AG20443 (cell line): ENCODE measurements at places on chromosomes 6 and 20.
A peak's percentile ranks its signal among the peaks of the same experiment; 100 is the strongest.

- no peak for DNase-seq
These were observed 37.0 kb upstream of the PXDC1 start for GRCh38 chr6:3788408-3789017.

GRCh38 chr6:1383729-1384548 lies 5.4 kb upstream of the FOXF2 start:
- no peak for DNase-seq

DNA sequence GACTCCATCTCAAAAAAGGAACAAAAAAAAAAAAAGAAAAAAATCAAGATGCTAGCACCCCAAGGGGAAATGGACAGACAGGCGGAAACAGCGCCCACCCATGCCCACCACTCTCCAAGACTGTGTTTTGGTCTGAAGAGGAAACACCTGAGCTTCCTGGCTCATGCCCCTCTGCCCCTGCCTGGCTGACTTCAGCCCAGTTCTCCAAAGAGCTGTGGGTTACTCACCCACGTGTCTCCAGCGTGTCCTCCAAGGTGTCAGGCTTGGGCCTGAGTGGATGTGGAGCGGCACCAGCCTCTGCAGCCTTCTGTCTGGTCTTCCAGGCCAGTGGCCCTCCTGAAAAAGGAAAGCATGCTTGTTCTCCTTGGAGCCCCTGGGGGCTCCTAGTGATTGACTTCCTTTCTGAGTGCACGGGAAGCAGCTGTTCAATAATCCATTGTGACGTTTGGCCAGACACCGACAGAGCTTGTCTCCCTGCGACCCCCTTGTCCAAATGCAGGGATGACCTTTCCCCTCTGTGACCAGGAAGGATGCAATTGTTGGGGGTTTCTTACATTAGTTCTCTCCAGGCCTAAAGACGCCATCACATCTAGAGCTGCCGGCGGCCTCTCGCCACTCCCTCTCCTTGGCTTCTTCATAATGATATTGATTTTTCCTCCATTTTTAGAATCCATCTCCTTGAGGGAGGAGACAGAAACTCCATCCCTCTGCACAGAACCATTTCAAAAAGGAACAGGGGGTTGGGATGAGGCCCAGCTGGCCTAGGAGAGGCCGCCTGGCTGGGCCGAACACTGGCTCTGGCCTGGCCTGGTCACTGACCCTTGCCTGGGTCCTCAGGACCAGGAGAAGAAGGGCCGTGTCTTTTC lies 58.4 kb downstream of the ADNP start:
- no peak for DNase-seq

GRCh38 chr6:168417679-168418557 lies 23.1 kb upstream of the SMOC2 start:
- no peak for DNase-seq

DNA sequence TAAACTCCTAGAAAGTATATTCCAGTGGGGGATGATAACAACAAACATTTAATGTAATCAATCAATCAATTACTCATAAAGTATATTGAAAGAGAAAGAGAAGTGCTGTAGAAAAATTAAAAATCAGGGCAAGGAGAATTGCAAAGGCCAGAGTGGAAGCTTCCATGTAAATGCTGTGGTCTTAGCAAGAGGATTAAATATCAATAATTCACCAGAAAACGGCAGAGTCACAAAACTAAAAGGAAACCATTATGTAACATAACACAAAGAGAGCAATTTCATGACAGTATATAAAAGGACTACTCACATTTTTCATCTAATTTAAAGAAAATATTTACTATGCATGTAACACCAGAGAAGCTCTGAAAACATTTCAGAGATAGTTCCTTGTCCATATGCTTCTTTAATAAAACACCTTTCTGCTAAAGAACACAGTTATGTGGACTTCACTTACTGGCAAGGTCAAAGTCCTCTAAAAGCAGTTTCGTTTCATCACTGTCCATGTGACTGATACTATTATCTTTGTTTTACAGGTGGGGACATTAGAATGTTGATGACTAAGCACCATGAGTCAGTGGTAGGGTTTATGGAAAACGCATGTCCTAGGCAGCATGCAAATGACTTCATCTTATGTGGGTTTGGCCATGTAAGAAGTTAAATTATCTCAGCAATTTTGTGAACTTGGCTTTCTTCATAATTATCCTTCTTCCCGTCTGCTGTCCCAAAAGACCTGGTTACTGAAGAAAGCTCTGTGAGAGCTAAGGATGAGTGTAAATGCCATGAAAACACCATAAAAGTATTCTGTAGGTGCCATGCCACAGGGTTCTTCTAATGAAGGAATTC lies 185.8 kb upstream of the TENT5A start:
- DNase-seq, result peak; percentile 43

DNA sequence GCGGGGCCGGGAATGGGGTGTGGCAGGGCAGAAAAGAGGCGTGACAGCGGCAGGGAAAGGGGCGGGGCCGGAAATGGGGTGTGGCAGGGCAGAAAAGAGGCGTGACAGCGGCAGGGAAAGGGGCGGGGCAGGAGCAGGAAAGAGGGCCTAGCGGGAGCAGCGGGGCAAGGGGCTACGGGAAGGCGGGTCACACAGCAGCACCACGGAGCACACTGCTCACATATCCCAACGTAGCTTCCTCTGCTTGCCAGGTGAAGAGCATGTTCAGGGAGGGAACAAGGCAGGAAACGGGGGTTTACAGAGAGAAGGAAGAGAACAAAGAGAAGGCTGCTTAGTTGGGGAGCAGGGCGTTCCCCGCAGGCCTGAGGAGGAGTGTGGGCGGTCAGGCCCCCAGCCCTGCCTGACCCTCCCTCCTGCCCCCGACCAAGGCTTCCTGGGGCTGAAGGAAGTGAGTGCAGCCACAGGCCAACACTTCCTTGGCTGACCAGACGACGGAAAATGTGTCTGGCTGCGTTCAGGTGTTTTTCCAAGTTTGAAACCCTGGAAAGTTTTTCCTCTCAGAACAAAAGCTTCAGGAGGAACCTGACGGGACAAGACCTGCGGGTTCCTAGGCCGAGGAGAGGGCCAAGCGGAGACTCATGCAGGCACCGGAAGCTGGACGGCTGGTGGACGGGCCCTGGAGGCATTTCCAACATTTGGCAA lies 13.8 kb downstream of the UCKL1 start:
- DNase-seq, result no peak

- no peak for DNase-seq
These were observed 37.0 kb upstream of the HLA-G start for GRCh38 chr6:29790626-29791025.

- DNase-seq, result peak; percentile 8
These were observed 188.6 kb downstream of the PRL start for GRCh38 chr6:22108199-22108598.

DNA sequence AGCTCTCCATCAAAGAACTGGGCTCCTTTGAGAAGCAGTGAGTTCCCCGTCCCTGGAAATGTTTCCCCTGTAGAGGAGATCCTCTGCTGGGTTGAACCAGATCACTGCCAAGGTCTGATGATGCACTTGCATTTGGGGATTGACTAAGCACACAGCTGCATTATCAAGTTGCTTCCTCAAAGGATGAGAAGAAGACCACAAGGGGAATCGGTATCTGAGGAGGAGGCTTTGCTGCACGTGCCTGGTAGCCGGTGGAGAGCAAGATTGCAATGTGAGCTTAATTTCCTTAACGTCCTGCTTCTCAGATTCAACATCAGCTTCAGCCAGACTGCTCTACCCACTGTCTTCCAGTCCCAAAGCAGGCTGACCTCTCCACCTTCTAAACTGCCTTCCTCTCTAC lies 128.8 kb upstream of the STMND1 start:
- no peak for DNase-seq

DNA sequence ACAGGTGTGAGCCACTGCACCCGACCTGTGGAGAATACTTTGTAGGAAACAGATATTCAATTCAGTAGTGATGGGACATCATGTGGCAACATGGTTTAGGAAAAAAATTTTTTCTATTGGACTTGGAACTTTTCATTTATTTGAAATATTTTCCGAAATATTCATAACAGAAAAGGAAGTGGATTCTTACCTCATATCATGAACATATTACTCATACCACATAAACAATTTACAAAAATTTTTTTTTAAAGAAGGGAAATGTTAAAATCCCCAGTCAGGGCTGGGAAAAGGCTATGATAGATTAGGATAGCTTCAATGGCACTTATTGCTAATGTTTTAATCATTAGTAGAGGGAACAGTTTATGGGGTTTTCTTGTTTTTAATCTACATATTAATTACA lies 6.8 kb upstream of the ALDH8A1 start:
- no peak for DNase-seq

DNA sequence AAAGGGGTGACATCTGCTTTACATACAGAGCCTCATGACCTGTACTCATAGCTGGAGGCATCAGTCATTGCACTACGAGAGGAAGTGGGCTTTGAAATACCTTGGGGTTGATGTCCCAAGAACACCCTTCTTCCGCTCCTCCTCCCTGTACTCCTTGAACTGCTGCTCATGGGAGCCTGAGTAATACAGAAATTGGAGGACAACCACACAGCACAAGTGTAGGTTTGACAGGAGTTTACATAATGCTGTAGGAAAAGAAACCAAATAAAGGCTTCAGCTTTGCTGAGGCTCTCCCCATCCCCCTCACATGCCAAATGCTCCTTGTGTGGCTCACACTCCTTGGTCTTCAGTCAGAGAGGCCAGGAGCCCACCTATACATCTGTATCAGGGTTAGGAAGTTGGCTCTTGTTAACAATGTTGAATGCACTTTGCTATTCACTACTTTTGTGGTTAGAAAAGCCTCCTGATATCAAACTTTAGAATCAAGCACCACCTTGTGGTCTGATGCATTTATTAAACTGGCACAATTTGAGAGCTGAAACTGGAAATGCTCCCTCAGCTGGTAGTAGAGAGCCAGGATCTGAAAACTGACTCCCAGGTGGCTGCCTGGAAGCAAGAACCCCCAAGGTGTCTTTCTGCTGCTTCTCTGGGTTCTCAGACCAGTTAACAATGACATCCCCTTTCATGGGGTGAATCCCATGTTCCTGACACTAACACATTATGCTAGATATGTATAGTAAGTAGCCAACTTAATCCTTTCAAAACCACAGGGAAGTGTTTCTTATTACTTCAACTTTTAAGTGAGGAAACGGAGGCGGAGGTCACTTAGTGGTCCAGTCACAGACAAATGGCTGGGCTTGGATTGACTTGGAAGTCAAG lies 56.2 kb upstream of the EDN1 start:
- peak; percentile 70 for DNase-seq

GRCh38 chr6:106377061-106377540 lies 16.6 kb downstream of the CRYBG1 start:
- DNase-seq, result peak; percentile 18

- no peak for DNase-seq
These were observed 375.2 kb upstream of the AGPAT4 start for GRCh38 chr6:161649068-161649467.
